ENCODE measurements at places on chromosomes 6 and 20.

DNA sequence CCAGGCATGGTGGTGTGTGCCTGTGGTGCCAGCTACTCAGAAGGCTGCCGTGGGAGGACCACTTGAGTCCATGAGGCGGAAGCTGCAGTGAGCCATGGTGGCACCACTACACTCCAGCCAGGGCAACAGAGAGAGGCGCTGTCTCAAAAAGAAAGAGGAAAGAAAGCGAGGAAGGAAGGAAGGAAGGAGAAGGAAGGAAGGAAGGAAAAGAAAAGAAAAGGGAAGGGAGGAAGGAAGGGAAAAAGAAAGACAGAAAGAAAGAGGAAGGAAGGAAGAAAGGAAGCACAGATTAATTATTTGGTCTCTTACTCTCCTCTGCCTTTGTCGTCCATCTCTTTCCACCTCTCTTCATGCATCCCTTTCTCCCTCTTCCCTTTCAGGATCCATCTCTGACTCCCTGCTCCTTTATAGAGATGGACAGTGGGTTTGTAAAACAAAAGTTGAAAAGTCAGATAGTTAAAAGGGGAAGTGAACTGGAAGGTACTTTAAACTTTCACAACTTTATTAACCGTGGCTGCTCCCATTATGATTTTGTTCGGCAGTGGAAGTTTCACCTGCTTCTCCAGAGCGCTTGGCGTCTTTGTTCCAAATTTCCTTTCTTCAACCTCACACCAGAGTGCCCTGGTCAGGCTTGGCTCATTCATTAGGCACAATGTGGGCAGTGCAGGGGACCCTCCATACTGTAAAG is 1.5 kb downstream of the HLA-DQA1 start:
- no peak for DNase-seq

DNA sequence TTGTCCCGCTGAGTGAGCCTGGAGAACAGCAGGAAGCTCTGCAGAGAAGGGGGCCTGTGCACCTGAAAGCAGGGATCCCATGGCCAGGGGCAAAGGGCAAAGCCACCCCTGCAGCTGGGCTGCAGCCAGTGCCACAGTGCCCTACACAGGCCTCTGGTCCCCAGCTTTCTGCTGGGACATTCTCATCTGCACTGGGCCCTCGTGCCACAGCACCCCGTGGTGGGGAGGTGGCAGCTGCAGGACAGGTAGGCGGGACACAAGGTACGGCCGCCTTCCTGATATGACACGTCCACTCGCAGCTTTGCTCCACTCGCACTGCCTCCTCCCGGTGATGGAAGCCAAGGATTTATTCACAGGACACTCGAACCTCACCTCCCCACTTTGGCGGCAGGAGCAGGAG is 27.2 kb downstream of the INSM1 start:
- DNase-seq = no peak

DNA sequence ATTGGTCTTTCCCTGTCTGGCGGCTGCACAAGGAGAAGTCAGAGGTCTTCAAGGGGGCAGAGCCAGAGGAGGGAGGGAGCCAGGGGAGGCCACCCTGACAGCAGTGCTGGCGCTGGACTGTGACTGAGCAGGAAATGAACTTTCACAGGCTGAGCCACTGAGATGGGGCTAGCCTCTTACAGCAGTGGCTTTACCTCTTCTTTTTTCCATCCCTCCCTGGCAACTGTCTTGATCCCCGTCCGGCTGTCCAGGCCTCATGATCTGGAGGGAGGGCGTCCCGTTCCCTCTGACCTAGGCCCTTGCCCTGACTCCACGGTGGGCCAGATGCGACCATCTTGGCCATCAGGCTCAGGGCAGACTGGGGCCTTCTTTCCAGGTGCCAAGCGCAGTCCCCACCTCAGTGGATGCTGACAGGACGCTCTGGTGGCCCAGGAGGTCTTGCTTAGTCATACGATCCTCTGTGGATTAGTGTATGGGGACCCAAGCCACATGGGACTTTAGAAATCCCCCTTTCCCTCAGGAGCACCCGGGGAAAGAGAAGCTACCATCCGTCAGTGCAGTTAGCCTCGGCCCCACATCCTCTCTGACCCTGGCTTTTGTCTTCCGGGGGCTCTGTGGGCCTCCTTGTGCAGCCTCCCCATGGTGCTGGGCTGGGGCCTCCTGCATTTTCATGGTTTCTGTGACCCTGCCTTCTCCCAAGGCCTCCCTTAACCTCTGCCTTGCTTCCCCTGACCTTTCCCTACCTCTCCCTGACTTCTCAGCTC is 57.4 kb upstream of the CCDC167 start:
- DNase-seq = no peak

DNA sequence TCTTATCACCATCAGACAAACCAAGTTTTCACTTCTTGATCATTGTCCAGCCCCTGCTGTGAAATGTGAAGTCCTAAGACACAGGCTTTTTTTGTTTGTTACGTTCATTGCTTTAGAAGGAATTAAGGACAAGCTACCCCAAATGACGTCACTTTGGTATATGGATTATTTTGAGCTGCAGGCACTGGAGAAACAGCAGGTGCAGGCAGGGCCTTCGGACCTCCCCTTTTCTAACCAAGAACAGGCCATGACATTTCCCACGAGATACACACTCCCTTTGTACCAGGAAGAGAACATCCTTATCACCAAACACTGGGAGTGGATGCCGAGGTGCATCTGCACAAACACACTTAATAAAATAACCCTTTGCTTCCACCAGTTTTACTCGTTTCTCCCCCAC is 418.0 kb upstream of the SULF2 start:
- DNase-seq = no peak

DNA sequence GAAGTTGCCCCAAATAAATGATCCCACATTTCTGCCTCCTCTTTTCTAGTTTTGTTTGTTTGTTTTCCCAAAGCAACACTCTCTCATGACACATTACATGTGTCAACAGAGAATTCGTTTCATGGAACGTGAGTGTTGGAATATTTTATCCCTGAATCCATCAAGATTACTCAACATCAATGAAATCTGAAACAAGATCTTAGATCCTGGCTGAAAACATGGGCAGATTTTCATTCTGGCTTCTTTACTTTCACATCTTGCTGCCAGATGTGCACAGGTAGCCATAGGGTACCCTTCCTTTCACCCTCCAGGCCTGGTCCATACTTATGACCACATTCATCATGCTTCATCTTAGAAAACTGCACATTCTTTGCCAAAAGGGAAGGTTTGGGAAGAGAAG is 347.0 kb downstream of the DOK5 start:
- DNase-seq = no peak

GRCh38 chr20:36658300-36658699 is 12.3 kb upstream of the SLA2 start:
- no peak for DNase-seq

DNA sequence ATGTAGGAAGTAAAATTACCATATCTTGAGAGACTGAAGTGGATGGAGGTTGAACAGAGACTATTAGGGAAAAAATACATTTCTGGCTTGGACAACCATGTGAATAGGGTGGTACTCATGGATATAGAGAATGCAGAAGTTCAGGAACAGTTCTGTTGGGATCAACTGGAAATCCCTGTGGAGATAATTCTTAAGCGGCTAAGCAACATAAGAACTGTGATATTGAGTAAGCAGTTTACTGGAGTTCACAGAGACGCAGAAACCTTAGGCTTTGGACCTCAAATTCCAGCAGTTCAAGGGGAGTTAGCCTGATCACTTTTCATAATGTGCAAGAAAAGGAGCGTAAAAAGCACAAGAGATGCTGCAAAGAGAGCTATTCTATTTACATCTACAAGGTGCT is 23.6 kb upstream of the SLC17A4 start:
- DNase-seq = no peak

DNA sequence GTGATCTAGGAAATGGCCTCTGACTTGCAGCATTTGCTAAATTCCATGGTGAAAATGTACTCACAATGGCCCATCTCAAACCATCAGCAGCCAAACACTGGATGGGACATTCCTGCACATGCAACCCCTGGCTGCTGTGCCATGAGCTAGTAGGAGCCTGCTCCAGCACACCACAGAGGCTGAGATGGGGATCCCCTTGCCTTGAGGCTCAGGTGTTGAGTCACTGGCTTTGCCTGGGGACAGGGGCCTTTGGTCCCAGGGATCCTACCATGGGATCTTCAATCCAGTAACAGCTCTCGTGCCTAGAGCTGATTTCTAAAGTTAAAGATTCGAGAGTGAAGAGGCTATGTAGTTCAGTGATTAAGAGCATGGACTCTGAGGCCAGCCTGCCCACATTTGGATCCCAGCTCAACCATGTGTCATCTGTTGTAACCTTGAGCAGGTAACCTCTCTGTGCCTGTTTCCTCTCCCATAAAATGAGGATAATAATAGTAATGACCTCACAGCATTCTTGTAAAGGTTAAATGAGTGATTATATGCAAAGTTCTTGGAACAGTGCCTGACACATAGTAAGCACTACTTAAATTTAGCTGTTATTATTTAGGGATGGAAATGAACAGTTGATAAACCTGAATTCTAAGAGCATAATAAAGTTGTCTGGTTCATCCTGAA is 16.4 kb downstream of the FOXQ1 start:
- DNase-seq = no peak

GRCh38 chr6:27101824-27102223 is 145.7 kb upstream of the PRSS16 start:
- DNase-seq = no peak

- no peak for DNase-seq
Measured at GRCh38 chr6:119476554-119476953, 127.0 kb upstream of the MAN1A1 start.

GRCh38 chr20:59003836-59004492 is 3.1 kb downstream of the CTSZ start:
- no peak for DNase-seq

DNA sequence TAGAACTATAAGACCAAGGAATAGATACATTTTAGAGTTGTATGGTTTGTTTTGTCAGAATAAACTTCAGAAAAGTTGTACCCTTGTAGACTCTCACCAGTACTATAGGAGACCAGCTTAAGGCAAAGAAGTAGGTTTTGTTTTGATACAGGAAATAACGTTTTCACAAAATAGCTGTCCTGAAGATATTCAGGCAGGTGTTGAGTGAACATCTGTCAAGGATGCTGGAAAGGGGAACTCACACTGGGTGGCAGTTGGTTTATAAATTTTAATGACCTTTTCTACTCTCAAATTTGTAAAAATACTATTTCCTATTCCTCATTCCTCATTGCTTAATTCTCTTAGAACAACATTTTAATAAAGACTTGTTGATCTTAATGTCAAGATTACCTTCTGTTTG is 174.0 kb upstream of the MAN1A1 start:
- DNase-seq = no peak

DNA sequence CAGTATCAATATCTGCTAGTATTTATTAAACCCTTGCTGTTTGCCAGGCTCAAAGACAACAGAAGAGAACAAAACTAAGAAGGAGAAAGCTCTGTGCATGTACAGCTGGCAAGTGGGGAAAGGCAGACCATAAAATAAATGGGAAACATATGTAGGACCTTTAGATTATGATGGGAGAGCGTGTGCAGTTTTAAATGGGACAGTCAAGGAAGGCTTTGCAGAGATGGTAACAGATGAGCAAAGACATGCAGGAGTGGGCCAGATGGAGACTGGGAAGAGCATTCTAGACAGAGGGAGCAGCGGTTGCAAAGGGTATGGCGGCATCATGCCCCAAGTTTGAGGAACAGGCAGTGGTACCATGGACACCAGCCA is 260.0 kb downstream of the NRN1 start:
- DNase-seq = no peak

GRCh38 chr6:34390531-34391472 is 1.7 kb downstream of the NUDT3 start:
- DNase-seq = no peak
